ENCODE measurements at places on chromosomes 2 and 18.

- no peak for DNase-seq
Observed at GRCh38 chr2:9639000-9639602, 8.3 kb upstream of the YWHAQ start.

- DNase-seq, result no peak
Observed at GRCh38 chr2:51723691-51724090, 691.8 kb upstream of the NRXN1 start.

GRCh38 chr2:183455056-183455455, 330.8 kb downstream of the NUP35 start:
- DNase-seq, result no peak

DNA sequence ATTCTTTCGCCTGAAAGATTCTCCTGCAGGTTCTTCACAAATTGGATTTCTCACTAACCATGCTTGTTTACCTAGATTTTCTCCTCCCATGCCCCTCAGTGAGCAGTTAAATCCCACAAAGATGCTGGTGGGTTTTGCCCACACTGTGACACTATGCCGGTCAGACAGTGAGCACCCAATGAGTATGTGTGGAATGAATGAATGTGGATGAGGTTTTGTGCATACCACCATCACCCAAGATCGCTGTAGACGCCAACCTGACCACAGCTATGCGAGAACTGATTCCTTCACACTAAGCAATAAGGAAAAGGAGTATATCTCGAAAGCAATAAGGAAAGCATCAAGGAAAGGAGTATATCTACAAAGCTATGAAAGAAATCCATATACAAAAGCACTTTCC, 116.7 kb downstream of the PID1 start:
- no peak for DNase-seq

- no peak for DNase-seq
Observed at GRCh38 chr2:15485949-15486348, 75.2 kb downstream of the NBAS start.

DNA sequence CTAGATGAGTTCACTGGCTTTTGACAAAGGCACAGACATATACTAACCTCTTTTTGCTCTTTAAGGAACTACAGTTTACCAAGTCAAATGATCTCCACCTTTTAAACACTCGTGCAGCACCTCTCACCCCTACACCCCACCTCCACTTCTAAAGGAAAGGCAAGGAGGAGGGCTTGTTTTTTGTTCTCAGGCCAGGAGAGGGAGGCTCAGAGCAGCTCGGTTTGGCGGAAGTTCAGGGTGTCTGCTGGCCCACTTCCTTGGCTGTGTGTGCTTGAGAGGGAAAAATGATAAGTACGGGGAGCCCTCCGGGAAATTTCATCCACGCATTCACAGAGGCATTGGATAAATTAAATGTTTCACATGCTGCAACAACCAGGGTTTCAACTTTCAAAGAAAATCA, 667.9 kb downstream of the BCL11A start:
- no peak for DNase-seq

DNA sequence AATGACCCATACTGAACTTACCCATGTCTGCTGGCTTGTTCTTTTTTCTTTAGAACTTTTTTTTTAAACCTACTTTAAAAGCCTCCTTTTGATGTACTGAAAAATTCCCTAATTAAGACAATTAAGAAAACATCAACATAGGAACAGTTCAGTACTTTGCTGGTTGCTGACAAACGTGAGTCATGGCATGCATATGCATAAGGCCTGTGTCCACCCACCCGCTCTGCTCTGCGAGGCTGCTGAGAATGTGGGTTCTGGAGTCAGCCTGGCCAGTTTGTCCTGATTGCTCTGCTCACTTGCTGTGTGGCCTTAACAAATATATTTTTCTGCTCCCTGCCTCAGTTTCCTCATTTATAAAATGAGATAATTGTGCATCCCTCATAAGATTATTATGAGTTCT, 27.3 kb downstream of the LAMA3 start:
- no peak for DNase-seq

DNA sequence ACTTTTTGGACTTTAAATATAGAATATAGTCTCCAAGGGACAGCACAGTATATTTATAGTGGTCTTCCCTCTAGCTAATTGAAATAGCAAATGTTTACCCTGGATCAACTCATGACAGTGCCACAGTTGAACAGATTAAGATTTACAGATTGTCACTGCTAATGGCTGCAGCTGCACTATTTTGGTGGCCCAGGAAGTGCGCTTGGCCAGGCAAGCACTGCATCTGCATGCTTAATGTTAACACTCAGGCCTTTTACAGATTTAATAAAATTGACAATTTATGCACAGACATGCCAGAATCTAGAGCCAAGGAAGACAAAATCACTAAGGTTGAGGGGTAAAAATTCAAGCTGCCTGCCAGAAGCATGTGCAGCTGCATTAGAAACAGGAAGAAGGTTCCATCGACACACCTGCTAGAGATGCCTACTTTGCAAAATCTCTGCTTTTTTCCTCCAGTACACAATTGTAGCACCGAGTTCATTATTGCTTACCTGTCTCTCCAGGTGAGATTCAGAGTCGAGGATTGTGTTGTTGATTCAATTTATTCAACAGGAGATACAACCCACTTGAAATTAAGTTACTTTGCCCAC, 1042.3 kb upstream of the NRXN1 start:
- no peak for DNase-seq

GRCh38 chr2:207149249-207150213, 16.2 kb downstream of the KLF7 start:
- DNase-seq, result no peak

- DNase-seq, result no peak
Observed at GRCh38 chr2:46032996-46033395, 264.2 kb upstream of the EPAS1 start.

- DNase-seq, result no peak
Observed at GRCh38 chr2:118639371-118639770, 208.1 kb downstream of the EN1 start.

DNA sequence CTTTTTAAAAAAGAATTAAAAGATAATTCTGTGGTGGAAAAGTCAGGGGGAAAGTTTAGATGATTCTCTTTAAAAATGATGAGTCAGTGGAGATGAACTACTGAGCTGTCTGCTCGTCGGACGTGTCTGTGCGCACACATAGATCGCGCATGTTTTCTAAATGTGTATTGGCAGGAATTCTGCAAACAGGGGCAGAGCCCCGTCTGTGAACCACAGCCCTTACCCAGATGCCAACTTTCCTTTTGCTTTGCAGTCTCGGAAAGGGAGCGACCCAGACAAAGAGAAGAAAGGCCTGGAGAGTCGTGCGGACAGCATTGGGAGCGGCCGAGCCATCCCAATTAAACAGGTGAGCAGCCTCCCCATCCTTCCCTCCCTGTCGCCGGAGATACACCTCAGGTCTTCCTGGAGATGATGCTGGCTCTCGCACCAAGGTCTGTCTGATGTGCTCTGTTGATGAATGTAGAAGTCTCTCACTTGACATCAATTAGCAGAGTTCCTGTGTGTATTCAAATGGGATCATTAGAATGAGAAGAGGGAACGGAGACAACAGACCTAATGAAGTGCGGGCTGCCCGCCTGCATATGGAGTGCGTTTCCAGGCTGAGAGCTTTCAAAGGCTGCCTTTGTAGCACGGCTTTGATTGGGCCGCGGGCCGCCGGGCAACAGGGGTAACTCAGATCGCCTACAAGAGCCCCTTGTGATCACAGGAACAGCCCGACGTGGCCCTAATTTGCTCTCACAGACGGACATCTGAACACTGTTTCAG, 313.3 kb downstream of the AGAP1 start:
- no peak for DNase-seq

- DNase-seq, result no peak
Observed at GRCh38 chr2:179558010-179558934, 293.6 kb upstream of the SESTD1 start.

- no peak for DNase-seq
Observed at GRCh38 chr2:206232287-206233035, 42.0 kb upstream of the ZDBF2 start.

DNA sequence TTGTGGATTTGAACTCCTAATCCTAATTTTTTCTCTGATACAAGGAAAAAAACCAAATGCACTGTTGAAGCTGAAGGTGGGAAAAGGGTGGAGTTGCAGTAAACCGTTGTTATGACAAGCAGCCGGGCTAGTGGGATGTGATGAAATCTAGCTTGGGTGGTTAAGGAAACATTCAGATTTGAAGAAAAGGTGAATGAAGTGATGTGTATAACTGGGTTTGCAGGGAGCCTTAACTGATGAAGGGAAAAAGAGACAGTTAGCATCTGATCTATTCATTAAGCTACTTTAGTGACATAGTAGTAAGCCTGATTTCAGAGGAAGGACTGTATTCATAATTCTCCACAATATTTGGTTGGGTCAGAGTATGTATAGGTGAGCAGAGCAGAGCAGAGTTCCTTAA, 3.5 kb downstream of the EML6 start:
- DNase-seq, result no peak

DNA sequence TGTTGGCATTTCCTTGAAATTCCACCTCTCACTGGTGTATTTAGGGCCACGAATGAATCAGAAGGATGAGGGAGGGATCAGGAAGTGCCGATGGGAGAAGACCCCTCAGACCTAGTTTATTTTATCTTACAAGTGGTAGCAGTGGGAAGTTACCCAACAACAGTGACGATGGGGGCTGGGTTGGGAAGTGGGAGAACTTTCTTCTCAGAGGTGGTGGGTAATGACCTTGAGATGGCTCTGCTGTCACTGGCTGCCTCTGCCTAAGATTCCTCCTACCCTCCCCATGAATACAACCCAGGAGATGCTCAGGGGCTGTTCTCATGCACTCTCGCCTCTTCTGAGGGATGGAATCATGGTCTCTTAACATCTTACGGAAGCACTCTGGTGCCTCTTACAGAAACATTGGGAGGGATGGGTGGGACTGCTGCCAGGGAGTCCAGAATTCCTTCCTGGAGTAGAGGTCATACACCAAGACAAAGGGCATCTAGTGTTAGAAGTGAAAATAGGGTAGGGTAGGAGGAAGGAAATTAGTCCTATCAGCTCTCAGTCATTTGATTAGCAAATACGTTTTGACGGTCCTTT, 58.5 kb upstream of the TXNDC2 start:
- no peak for DNase-seq

- DNase-seq, result no peak
Observed at GRCh38 chr2:223890721-223891120, 53.3 kb upstream of the AP1S3 start.

GRCh38 chr2:155372969-155373368, 674.5 kb downstream of the KCNJ3 start:
- DNase-seq, result no peak

DNA sequence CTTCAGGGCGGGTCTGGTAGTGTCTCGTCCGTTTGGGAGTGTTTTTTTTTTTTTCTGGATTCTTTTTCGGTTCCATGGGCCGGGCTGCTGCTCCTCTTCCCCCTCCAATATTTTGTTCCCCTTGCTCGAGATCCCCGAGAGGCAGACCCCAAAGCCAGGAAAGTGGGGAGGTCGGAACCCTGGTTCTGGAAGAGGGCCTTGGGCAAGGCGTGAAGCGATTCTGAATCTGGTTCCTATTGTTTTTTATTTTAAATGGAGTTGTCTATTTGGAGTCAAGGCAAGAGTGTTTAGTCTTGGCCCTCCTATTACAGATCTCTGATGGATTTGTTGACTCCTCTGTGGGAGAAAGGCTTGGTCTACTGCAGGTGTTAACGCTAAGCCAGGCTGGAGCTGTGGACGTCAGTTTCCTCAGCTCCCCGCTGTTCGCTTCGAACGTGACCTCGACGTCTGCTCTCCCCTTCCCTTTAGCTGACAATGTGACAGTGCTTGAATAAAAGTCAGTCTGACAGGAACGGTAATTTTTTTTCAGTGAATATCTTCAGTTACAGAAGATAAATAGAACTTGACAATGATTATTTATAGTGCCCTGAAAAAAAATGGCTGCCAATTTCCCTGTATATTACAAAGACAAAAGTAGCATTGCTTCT, 683 bp upstream of the DNAJC27 start:
- DNase-seq, result no peak

DNA sequence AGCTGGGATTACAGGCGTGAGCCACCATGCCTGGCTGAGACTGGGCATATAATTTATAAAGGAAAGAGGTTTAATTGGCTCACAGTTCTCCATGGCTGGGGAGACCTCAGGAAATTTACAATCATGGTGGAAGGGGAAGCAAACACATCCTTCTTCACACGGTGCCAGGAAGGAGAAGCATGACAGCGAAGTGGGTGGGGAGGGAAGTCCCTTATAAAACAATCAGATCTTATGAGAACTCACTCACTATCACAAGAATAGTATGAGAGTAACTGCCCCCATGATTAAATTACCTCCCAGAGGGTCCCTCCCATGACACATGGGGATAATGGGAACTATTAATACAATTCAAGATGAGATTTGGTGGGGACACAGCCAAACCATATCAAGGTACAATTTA, 7.8 kb upstream of the LCLAT1 start:
- DNase-seq, result no peak

GRCh38 chr18:58235001-58235436, 191.0 kb downstream of the NEDD4L start:
- DNase-seq, result no peak

- no peak for DNase-seq
Observed at GRCh38 chr18:23107718-23108117, 27.6 kb upstream of the CABLES1 start.

GRCh38 chr2:108133457-108133856, 106.3 kb upstream of the SULT1C3 start:
- DNase-seq, result no peak

DNA sequence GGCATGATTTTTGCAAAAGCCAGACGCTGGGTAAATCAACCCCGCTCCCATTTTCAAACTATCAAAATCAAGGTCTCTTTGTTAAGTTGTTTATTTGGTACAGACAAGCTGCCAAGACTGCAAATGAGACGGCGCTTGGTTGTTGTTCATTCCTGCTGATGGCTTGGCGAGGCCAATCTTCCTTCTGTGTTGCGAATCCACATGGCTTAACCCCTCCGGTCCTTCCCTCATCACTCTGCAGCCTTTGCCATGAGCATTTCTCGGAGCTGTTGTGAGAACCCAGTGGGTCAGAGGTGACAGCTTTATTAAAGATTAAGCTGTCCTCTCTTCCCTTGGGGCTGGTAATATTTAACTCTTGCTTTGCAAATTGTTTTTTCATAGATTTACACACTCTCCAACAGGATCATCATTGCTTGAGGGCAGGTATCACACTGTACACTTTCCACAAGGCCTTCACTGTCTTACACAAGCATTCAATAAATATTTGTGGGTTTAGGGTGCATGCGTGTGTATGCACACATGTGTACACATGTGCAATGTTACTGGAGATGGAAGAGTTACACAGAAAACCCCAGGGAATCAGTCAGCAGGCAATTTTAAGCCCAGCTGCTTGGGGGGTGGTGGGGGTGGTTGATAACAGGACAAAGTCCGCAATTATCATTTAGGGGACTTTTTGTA, 27.8 kb upstream of the KCNF1 start:
- no peak for DNase-seq

DNA sequence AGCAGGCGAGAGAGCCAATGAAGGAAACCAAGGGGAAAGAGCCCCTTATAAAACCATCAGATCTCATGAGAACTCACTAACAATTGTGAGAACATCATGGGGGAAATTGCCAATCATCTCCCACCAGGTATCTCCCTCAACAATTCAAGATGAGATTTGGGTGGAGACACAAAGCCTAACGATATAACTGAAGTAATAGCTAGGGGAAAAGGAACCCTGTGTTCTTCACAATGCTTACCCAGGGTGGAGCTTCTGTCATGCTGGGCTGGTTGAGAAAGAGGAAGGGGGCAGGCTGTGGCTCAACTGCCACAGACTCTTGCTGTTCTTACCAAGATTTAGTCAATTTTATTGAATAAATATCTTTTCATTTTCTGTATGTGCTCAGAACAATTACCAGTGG, 392.1 kb upstream of the HS6ST1 start:
- no peak for DNase-seq

Measured in stimulated activated CD8-positive, alpha-beta memory T cell treated with anti-CD3 and anti-CD28 coated beads, Interleukin-2, amount 100 ng/mL, for 1 hour (primary cell).